ENCODE measurements at places on chromosomes 2 and 18. TPM values are rescaled to one million over a fixed set of nuclear protein-coding genes. Genes with fewer than 3 reads are reported as not detected.

DNA sequence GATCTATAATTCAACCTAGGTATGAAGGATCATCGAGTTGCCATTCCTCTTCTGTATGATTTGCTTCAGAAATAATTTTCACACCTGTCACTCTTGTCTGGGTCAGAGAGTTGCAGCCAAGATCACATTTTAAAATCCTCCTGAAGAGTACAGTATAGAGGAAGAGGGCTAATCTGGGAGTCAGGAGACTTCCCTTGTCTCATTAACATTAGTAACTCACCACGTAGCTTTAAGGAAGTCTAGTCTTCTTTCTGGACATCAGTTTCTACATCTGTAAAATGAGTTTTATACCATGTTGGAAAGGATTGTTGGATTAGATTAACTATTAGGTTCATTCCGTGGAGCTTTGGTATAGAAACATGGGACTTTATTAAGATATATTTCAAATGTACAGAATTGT is 109.4 kb downstream of the TDRD15 start:
- DNase-seq: no peak

- no peak for DNase-seq
These were observed 7.9 kb downstream of the HS6ST1 start for GRCh38 chr2:128310761-128311160.

DNA sequence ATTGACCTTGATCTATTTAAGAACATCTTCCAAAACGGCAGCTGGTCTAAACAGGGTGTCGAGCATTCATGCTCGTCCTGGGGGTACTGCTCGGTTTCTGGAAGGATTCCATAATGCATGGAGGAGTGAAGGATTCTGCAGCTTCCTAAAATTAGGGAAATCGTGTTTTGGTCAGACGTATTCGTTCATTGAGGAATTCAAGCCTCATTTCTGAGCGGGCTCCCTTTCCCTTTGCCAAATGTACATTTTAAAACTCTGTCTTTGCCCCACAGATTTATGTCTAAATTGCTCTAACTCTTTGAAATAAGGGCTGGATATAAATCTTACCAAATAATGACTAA is 144.0 kb downstream of the BCL11A start:
- no peak for DNase-seq

DNA sequence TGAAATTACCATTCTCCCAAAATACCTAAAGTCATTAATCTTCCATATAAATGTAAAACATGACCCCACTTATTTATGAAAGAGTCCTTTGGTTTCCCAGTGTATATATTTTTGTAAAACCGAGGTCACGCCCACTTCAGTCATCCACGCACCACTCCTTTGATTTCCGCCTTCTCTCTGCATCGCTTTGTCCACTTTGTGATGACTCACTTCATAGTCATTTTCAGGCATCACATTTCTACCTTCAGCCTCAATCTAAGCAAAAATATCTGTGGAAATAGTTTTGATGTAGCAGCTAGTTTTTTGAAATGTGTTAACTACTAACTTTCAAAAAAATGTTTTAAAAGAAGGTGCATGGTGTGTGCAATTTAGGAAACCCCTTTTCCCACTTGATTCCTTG is 793.5 kb upstream of the SOX11 start:
- DNase-seq: no peak

- no peak for DNase-seq
These were observed 129.4 kb upstream of the TPO start for GRCh38 chr2:1283871-1284270.

Gene ZNF892
- polyA plus RNA-seq: 0.50 TPM

Gene ACVR1
- 19.0 TPM for polyA plus RNA-seq

Gene OTOS
- not detected for polyA plus RNA-seq
